M059J (cell line): ENCODE measurements at places on chromosomes 3 and 15. TPM values are rescaled to one million over a fixed set of nuclear protein-coding genes. Genes with fewer than 3 reads are reported as not detected.

- DNase-seq: no peak
These were observed 481.4 kb upstream of the THBS1 start for GRCh38 chr15:39099524-39099923.

DNA sequence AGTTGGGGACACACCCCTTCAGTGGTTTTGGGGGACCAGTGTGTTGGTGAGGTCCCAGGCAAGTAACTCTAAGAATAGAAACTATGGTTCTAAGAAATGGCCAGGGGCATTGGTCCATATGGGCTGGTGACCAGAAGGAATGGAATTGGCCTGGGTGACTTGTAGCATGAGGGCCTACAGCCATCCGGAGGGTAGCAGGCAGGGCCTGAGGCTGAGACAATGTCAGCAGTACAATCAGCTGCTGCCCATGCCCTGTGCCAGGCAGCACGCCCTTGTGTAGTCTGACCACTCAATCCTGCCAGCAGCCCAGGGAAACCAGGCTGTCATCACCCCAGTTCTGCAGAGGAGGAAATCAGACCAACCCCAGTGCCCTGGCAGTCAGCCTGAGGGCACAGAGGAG is 100.6 kb downstream of the DNAJB8 start:
- peak; percentile 28 for DNase-seq

CACNA2D2 gene
- not detected in 2 replicates for total RNA-seq

DNA sequence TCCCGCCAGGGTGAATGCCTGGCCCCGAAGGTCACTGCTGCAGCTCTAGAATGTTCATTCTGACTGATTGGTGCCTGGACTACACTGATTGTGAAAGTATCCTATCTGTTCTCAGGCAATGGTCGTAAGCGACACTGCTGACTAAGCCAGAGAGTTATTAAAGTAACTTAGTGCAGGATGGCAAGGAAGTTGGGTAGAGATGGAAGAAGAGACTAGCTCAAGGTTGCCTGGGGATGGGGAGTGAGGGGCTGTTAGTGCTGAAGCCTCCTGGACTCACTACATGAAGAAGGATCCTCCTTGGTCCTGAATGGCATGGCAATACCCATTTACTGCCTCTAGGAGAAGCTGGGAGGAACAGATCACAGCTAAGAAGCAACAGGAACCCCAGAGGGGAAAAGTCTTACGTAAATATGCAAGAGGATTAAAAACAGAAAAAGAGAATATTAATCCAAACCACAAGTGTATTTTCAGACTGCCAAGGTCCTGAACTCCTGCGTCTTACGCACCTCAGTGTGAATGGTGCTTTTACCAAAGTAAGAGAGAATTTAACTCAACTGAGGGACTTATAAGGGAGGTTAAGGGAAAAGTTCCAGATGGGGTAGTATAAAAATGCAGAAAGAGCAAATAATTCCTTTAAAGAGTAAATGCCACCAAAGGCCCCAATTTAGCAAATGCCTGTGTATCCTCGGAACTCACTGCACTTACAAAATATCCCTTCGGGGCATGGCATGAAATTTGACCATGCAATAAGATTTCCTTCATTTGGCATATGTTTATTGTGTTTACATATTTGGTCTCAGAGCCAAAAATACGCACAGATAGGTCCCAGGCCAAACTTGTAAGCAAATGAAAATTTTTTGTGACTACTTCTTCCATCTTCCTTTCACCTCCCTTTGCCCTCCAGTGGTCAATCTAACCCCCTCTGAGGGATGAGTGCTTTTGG is 64.0 kb upstream of the DGKG start:
- peak; percentile 91 for DNase-seq

BOC gene
- total RNA-seq: 5.0 and 12.5 TPM in 2 replicates

AGBL1 gene
- not detected in 2 replicates for total RNA-seq

DNA sequence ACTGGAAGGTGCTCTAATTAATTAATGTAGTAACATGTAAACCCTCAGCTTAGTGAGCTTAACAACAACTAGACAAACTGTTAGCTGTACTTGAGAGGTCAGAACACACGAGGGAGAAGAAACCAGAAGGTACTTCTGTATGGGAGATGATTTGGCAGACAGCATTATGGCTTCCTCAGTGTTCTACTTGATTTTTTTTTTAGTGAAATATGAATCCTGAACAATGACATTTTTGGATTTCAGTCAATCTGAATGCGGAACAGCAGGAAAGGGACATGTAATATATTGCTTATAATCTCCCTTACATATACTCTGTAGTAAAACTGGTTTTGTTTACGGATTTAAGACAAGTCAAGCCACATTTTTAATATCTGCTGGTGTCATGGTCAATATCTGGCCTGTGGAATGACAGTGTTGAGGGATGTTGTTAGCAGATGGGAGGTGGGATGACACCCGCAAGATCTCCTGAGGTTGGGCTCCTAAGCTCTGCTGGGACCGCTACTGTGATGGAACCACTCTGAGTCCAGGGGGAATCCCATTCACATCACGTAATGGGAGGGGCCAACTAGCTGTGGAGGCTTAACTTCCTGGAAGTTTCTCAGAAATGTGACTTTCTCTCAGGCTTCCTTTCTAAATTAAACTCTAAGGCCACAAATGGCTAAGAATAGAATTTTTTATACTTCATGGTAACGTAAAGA is 18.7 kb downstream of the TNFAIP8L3 start:
- no peak for DNase-seq

SSUH2 gene
- total RNA-seq: 0.05 TPM in 1 of 2 replicates, not detected in the other

DNA sequence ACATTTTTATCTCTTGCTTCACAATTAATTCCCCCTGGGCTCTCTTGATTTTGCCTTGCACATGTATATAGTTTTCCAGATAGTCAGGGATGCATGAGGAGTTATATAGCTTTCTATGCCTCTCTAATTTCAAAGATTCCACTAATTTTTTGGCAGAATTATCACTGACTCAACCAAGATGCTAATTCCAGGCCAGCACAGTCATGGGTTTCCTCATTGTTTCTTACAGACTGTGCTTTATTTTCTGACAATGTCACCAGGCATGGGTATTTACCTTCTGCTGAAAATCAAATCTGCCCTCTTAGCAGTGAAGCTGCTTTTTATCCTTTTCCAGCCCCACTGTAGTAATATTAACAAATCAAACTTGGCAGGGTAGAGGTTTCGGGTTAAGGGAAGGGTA is 1520.6 kb upstream of the CADM2 start:
- DNase-seq: peak; percentile 20

GRCh38 chr3:158711886-158712285 is 20.4 kb downstream of the RARRES1 start:
- DNase-seq: peak; percentile 85

LRRIQ4 gene
- total RNA-seq: not detected in 2 replicates

- DNase-seq: peak; percentile 75
These were observed at the start of gene B3GALNT1 for GRCh38 chr3:161104561-161105551. Gene B3GALNT1, minus strand, starts transcription at chr3:161105349. Its CDS starts 18,595 bp downstream, at chr3:161086754.

DNA sequence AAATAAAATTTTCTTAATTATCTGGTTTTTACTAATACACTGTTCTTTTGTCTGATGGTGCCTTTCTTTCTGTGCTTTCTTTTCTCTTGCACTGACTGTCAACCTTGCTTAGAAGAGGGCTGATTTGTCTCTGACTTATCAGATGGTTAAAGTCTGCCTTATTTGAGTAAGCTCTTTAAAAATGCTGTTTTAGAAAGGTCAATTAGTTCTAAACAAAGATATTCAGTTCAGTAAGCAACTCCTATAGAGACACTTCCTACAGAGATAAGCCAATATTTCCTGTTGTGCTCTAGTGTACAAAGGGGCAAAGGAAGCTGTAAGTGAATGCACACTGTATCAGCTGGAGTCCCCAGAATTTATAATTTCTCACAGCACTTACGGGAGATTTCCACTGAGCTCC is 153.4 kb upstream of the TSPAN3 start:
- DNase-seq: no peak

DNA sequence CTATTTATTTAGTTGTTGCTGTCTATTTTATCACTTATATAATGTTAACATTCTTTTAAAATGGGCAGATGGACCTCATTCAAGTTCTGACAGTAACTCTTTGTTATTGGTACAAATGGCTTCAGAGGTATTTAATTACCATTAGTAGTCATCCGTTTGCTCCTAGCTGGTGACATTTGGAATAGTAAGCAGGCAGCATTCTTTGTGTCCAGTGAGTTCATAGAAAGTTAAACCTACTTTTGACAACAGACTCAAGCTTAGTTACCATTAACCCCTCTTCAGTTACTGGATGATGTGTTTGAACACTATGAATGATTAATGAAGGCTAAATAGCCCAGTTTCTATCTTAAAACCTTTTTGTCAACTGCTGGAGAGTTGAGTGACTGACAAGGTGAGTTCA is 500.7 kb upstream of the ATP11B start:
- DNase-seq: peak; percentile 21

ZNF385D gene
- 1.5 and 3.1 TPM in 2 replicates for total RNA-seq

DNA sequence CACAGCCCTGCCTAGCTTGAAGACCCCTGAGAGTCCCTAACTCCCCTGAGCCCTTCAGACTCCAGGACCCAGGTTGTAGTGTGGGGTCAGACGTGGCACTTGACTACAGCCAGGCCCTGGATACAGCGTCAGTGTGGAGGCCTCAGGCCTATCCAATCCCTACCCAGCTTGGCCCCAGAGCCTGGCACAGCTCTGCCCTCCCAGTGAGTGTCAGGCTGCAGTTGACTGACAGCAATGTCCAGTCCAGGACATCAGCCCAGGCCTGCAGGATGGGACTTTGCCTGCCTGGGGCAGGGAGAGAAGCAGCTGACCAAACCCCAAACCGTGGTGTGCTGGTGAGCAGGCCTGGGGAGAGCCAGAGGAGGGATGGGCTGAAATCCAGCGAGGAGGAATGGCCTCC is 27.3 kb downstream of the KLF13 start:
- peak; percentile 67 for DNase-seq

RAB6B gene
- total RNA-seq: 0.25 and 0.62 TPM in 2 replicates

GP5 gene
- 0.12 TPM in 1 of 2 replicates, not detected in the other for total RNA-seq

TUSC7 gene
- not detected in 2 replicates for total RNA-seq

SERPINI2 gene
- total RNA-seq: not detected in 2 replicates

BHLHE40 gene
- 39.0 and 41.3 TPM in 2 replicates for total RNA-seq

GRCh38 chr15:44101286-44101685 is 93.8 kb downstream of the FRMD5 start:
- no peak for DNase-seq

RPP25 gene
- 0.07 and 0.10 TPM in 2 replicates for total RNA-seq

RBMS3 gene
- 7.9 and 12.1 TPM in 2 replicates for total RNA-seq

DNA sequence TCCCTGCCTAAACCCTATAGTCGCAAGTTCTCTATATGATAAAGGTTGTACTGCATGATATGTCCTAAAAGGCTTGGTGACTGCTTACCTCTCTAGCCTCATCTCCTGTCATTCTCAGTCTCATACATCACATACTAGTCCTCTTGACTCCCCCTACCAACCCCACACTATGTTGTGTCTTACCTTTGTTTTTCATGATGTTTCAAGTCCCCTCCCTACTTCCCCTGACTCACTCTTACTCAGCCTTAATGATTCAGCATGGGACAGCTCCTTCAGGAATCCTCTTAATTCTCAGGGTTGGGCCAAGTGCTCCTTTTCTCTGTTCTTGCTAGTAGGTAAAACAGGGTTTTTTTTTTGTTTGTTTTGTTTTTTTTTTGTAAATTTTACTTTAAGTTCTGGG is 49.6 kb downstream of the SLMAP start:
- peak; percentile 89 for DNase-seq

DNA sequence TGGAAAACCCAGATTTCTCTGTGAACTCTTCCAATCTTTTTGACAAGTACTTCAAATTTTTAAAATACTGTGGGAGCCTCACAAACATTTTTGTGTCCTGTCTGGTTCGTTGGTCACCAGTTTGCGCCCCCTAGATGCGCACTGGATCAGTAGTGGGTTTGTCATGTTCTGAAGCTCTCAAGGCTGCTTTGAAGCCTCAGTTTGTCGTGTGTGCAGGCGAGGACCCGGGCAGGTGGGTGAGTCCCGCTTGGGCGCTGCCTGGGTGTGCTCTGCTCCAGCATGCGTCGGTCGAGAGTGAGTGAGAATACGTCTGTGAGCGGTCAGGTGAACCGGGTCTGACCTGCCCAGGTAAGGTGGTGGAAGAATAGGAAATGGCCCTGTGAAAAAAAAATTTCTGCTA is 17.3 kb upstream of the AEN start:
- DNase-seq: no peak

DNA sequence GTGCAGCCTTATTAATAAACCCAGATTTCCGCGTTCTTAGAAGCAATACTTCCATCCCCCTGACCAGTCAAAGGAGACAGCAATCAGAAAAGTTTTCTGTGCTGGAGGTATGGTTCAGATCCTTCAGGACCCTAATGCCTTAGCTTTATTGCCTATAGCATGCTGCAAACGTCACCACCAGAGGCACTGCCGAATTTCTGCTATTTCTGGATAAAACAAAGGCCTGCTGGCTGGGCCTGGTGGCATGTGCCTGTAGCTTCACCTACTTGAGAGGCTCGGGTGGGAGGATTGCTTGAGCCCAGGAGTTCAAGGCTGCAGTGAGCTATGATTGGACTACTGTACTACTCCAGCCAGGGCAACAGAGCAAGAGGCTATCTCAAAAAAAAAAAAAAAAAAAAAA is 407.2 kb downstream of the FOXP1 start:
- no peak for DNase-seq

DNA sequence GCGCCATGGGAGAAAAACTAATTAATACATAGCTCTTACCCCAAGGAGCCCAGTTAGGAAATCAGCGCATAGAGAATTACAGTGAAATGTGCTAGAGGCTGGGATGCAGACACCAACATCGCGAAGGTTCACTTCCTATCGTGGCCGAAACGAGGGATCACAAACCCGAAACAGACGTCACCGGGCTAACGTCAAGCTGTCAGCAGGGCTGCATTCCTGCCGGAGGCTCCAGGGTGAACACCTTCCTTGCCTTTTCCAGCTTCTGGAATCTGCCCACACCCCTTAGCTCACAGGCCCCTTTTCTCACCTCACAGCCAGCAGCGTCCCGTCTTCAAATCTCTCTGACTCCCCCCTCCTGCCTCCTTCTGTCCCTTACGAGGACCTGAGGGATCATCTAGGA is 13.0 kb downstream of the GP5 start:
- DNase-seq: no peak

DNA sequence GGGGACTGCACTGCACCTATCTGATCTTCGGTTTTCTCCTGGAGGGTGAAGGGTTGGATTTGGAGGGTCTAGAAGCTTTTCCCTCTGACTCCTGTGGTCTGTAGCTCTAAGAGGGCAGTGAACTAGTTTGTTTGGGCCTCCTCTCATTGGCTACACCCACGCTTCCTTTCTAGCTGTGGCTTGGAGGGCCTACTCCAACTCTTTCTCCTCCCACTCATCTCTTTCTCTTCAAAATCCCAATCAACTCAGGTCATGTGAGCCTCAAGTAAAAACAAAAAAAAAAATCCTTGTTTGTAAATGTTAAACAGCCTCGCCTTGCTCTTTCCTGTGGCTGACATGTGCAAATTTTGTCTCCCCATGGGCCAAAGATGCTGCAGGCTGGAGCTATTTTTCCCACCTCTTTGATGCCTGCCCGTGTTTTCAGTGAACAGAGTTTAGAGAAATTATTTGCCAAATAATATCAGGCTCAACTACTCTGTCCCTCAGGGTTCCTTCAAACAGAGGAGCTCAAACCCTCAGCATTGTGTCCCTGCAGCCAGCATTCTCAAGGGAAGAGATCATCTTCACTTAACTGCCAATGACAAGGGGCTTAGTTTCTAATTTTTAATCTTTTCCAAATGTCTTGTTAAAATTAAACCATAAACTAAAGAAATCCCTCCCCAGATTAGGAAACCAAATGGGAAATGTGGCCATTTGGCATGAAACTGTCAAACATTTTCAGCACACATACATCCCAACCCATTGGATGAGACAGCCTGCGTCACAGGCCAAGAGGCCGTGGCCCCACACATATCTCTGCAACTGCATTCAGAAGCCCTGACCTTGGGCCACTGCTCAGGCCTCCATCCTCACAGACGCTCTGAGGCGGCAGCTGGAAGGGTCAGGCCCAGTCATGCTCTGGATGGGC is 114.8 kb upstream of the THBS1 start:
- no peak for DNase-seq

SLC22A14 gene
- total RNA-seq: not detected in 2 replicates
